ENCODE measurements at places on chromosomes 3 and 15.

DNA sequence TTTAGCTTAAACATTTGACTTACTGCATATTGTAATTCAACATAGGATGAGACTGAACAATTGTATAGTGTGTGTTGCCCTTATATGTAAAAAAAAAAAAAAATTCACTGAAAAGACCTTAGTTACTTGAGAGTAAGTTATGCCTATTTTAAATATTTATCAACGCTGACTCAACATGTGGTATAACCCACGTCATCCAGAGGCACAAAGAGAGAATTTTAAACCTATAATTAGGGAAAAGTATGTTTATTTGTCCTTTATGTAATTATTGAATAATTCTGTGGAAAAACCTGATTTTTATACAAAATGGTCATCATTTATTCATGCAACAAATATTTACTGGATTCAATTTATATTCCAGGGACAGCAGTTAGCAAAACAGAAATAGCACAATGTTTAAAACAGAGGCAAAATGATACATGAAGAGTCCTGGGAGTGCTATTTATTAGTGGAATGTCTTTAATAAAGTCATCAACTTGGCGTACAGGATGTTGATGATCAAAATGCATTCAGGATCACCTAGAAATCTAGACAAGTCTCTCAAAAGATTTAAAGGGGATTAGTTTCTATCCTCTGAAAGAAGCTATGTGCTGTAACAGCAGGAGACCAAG lies 223.7 kb downstream of the PCCB start:
- DNase-seq, result no peak

DNA sequence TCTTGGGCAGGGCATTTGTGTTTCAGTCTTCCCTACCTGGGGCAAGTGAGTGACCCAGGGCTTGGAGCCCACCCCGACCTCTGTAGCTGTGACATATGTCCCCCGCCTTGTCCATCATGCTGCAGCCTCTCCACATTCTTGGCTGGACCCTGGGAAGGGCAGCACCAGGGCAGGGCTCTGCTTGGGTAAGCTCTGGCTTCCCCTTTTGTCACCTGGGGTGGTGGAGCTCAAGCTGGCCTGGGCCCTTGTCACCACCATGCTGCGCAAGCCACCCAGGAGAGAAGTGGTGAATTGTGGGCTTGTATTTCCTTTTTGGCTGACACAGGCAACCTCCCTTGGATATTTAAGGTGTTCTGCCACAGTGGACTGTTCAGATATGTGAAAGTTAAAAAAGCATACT lies 29.3 kb downstream of the SPSB4 start:
- no peak for DNase-seq

DNA sequence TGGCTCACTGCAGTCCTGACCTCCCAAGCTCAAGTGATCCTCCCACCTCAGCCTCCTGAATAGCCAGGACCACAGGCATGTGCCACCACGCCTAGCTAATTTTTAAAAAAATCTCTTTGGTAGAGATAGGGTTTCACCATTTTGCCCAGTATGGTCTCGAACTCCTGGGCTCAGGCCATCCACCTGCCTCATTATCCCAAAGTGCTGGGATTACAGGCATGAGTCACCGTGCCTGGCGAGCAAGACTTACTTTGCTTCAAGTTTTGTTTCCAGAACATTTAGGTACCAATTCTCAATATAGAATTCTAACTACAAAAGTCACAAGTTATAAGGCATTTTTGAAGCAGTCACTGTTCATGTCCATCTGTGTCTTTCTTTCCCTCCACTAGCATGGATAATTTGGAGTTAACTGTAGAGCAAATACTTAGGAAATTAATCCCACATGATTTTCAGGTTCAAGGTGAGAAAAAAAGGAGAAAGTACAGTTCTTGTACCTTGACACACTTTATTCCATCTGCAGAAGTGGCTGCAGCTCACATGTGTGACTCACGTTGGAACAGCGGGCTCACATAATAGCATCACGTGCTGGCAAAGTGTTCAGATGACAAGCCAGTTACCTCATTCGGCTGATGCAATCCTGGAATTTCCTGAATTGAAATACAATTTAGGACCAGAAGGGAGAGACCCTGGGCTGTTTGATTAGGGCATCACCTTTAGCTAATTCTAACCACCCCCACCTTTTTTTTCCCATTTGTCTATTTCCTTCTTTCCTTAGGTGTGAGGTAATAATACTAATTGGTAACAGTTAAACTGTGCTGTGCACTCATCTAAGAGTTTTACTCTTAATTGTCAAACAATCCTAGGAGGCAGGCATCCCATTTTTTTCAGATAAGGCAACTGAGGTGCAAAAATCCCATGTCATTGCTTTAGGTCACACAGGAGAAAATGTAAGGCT lies 46.9 kb upstream of the NEDD4 start:
- peak; percentile 75 for DNase-seq

- no peak for DNase-seq
Measured at GRCh38 chr3:133380481-133381225, 19.2 kb upstream of the BFSP2 start.

GRCh38 chr3:120773932-120774331 lies 31.4 kb downstream of the GTF2E1 start:
- no peak for DNase-seq

- DNase-seq, result no peak
Measured at GRCh38 chr15:49720261-49720660, 99.4 kb downstream of the DTWD1 start.

- DNase-seq, result no peak
Measured at GRCh38 chr3:177439694-177440269, 242.5 kb upstream of the TBL1XR1 start.

GRCh38 chr15:43852607-43853006 lies 25.8 kb downstream of the WDR76 start:
- no peak for DNase-seq

- no peak for DNase-seq
Measured at GRCh38 chr3:134545818-134546217, 60.0 kb downstream of the CEP63 start.

DNA sequence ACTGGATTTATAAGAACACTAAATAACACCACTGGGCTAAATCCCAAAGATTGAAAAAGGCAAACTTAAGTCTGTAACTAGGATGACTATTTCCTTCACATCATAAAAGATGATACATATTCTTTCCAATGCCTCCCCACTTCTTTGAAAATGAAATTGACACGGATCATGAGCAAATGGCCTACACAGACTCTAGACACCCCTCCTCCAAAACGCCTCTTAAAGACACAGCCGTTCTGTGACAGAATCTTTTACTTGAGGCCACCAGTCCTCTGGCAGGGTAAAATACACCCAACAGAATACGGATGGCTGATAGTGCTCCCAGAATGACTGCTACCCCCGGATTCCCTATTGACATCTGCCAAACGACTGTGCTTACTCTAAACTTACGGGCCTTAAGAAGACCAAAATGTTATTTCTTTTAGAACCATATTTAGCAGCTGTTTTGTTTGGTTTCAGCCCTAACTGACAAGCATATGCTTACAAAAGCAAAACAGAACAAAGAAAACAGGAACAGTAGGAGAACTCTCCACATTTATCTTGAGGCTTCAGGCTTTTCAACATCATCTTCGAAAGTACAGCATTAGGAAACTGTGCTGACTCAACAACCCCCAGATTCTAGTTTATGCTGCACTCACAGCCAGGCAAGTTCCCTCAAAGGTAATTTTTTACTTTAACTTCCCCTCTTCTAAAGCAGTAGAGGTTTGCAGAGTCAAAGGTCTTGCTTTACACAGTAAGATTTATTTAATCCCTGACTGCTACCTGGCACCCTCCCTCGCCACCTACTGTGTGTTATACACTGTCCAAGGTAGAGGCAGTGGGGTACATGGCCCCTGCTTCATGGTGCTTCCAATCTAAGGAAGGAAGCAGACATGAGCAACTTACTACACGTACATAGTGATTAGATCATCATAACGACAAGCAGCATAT lies 84.3 kb downstream of the TNIK start:
- DNase-seq, result no peak

- DNase-seq, result no peak
Measured at GRCh38 chr3:57160765-57161538, 4.2 kb downstream of the IL17RD start.

GRCh38 chr3:194828116-194828515 lies 142.4 kb downstream of the FAM43A start:
- DNase-seq, result no peak

DNA sequence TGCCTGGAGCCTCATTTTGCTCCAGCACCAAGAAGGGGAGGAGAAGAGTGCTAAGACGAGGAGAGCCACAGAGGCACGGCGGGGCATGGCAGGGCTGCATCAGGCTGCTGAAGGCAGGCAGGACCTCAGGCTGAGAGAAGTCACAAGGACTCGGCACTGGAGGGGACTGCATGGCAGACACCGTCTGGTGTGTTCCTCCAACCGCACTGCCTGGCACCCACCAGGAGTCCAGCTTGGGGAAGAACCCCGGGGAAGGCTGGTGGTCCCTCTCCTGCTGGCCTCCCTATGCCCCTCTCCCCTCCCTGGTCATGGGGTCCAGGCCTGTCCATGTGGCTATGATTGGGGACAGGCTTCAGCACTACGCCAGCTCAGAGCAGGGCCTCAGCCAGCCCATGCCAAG lies 153.2 kb upstream of the MEF2A start:
- DNase-seq, result no peak

- DNase-seq, result no peak
Measured at GRCh38 chr3:184325715-184326369, 11.4 kb downstream of the EIF4G1 start.

DNA sequence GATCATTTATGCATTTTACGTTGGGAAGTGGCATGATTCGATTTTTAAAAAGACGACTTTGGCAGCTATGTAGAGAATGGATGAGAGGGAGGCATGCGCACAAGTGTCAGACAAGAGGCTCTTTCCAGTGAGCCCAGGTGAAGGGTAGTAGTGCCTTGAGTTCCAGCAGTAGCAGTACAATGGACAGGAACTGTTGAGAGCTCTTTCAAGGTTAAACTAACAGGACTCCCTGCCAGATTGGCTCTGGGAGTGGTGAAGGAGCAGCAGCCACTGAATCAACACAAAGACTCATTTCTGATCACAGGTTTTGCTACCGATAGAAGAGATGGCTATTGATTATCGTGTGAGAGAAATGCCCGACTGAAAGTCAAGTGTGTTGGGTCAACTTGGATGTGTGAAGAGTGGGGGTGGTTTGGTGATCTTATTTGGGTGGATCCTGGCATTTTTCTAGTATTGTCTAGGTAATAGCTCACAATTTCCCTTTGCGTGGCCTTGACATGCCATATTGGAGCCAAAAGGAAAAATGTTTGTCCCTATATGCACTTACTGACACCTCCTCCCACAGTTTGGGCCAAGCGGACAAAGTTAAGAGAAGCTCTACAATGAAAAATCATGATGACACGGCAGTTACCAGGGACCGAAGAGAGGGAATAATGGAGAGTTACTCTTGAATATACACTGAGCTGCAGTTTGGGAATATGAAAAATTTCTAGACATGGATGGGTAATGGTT lies 81.6 kb upstream of the MDFIC2 start:
- no peak for DNase-seq

GRCh38 chr15:68512598-68512997 lies 66.2 kb upstream of the CORO2B start:
- DNase-seq, result no peak

GRCh38 chr3:178072391-178073305 lies 463.6 kb upstream of the KCNMB2 start:
- DNase-seq, result no peak

GRCh38 chr3:71885006-71885405 lies 100.1 kb upstream of the PROK2 start:
- DNase-seq, result peak; percentile 21

DNA sequence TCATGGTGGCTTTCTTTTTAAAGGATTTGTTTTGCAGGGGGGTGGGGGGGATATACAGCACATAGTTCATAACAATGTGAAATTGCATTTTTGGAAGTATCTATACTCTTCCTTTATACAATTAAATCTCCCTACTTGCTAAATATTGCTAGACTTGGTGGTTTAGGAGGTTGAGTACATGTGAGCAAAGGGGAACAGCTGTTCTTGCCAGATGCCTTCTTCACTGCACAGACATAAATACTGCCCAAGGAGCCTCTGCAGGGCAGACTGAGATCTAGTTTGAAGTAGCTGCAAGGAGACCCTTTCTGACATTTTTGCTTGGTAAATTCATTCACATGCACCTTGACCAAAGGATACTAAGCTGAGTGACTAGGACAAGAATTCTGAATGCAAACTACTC lies 228.6 kb upstream of the IL12A start:
- peak; percentile 48 for DNase-seq

DNA sequence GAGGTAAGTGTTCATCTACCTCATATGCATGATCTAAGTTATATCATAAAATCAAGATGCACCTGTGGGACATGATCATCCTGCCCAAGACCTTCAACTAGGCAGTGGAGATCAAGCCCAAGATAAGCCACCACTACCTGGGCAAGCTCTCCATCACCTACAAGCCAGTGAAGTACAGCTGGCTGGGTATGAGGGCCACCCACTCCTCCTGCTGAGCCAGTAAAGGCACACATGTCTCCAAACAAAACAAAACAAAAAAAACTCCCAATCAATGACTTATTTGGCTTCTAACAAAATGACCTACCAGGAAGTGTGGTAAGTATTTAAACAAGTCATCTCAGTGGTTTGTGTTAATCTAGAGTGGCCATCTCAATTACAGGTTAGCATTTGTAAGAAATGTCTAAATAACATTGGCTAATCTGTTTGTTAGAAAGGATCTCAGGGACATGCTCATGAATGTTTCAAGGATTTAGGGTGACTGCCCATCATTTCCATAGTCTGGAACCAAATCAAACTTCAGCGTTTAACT lies 3.1 kb downstream of the PAQR9 start:
- no peak for DNase-seq

DNA sequence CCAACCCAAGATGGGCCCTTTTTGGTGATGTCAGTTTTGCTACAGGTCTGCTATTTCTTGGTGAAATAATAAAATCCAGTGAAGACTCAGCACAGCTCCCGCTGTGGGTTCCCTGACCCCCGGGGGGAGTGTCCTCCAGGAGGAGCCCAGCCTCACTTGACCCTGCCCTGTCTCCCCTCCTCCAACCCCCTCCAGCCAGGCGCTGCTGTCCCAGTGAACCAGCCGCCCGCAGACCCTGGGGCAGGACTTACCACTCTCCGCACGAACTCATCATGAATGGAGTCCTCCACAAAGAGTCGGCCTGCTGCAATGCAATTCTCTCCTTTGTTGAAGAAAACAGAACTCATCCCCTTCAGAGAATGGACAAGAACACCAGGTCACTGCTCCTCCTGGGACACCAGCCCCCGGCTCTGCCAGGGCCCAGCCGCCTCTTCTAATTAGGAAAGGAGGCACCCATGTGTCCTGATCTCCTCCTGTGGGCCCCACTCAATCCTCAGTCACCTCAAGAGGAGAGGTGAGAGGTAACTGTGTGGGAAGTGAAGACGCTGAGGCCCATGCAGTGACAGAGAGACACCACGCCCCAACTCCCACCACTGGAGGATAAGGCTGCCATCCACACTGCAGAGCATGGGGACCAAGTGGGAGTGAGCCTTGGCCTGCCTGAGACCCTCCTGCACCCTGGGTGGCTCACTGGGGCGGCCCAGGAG lies 28.8 kb upstream of the SLC41A3 start:
- no peak for DNase-seq

DNA sequence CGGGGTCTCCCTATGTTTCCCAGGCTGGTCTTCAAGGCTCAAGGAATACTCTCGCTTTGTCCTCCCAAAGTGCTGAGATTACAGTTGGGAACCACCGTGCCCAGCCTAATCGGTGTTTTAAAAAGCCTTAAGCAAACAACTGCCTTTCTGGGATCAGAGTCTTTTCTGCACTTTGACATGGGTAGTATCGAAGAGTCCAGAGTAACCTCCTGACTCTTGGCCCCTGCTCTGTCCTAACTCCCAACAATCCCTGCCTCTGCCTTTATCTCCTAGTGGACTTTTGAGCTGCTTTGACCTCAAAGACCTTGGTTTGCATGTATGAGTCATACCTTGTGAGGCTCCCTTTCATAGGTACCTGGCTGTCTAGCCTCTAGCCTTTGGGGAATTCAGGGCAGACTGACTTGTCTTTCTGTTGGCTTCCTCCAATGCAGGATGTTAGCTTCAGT lies 21.0 kb upstream of the HACD2 start:
- no peak for DNase-seq
